AG04449 (cell line): ENCODE measurements at places on chromosomes 4 and X.

- DNase-seq, result no peak
Observed at GRCh38 chr4:70855464-70855863, 15.8 kb upstream of the GRSF1 start.

- no peak for DNase-seq
Observed at GRCh38 chrX:107601326-107601725, 27.0 kb upstream of the PRPS1 start.

- DNase-seq, result no peak
Observed at GRCh38 chrX:131262738-131263679, 26.1 kb downstream of the IGSF1 start.

- no peak for DNase-seq
Observed at GRCh38 chr4:176939445-176939844, 146.7 kb upstream of the VEGFC start.
